ENCODE measurements at places on chromosomes 3 and 15.
A peak's percentile ranks its signal among the peaks of the same experiment; 100 is the strongest.

DNA sequence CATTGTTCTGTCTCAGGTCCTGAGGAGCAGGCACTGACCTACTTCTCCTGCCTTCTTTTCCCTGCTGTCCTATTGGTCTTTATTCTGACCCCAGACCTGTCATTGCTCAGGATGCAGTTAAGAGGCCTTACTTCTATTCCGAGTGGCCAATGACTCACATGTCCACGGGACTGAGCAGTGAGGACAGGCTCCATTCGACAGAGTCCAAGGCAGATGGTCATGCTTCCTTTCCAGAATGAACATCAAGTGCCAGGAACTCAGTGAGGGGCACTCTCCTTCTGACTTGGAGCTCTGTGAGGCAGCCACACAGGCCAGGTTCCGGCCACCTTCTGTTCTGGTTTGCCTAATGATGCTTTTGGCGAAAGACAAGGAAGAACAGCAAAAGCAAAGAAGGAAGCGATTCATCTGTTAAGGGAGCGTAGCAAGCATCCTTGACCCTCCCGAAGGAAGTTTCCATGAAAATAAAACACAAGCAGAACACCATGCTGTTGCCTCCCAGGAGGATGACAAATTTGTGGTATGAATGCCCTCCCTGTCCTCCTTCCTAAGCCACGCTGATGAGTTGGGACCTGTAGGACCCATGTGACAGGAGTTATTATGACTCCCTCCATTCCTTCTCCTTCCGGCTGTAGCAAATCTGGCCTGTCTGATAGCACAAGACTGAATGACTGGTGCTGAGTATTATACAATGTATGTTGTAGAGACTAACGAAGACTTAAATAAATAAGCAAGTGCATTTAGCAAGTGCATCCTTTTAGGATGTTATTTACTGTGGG is 14.4 kb upstream of the TPRG1 start:
- no peak for DNase-seq

- DNase-seq: no peak
These were observed 138.0 kb downstream of the DTWD1 start for GRCh38 chr15:49758856-49759255.

DNA sequence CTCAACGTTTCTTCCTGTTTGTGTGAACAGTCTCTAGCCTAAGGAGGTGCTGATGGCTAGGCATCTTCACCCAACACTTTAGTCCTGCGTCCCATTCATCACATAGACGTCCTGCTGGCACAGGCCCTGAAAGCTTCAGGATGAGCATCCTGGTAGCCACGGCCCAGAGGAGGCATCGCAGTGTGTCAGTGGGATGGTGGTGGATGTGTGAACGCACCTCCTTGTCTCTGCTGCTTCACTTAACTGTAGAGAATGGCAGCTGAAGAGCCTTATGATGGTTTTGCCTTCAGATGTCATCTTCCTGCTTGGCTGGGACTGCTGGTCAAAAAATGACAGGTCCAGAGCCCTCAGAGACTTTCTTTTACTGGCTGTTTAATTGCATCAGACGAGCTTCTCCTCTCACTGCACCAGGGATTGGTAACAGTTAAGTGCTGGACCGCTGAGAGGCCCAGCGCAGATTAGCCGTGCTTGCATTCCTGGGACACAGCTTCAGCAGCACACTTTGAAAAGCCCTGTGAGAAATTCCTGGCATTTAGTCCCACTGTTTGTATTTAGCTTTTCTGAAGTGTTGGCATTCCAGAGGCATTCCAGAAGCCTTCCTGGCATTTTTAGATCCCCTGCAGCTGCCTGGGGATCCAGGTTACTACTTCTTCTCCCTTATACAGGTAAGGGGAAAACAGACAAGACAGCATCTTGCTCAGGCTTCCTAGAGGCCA is 132.4 kb upstream of the PLXNA1 start:
- peak; percentile 60 for DNase-seq

GRCh38 chr15:64917211-64917610 is 5.5 kb downstream of the ANKDD1A start:
- DNase-seq: no peak

GRCh38 chr3:151631946-151632345 is 101.8 kb upstream of the AADACL2 start:
- no peak for DNase-seq

DNA sequence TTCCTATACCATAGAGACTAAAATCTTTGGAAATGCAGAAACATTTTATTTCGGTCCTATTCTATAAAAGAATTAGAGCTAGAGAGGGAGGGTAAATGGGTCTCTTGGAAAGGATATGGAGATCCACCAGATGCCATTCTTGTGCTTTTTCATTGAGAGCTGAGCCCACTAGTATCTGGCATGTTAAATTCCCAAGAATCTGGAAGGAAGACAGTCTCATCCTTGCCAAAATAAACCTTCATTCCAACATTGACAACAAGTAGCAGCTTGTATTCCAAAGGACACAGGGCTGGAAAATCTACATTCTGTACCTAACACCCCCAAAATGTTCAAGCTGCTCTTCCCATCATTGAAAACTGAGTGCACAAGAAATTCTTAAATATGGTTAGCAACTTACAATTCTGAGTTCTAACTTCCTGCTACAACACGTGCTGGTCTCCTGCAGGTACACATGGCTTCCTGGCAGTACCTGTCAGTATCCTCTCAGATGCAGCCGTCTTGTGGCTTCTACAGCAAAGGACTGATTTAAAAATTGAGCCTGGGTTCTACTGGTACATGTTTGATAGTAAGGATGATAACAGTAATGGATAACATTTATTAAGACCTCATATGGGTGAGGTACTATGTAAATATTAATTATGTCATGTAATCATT is 348.1 kb downstream of the SV2B start:
- DNase-seq: no peak

DNA sequence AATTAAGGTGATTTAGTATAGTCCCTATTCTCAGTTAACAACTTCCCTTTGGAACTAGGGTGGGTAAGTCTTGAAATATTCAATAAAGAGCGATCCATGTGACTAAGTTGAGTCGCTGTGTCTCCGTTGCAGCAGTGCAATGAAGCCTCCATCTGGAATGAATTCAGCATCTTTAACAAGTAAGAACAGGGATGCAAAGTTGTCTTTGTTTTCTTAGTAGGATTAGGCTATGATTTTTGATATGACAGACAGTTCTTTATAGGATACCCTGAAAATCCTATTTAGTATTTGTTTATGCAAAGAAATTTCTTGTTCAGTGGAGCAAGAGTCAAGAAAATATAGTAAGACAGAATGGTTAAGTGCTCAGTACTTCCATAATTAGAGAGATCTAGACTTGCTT is 52.7 kb downstream of the RBMS3 start:
- no peak for DNase-seq

GRCh38 chr3:49013738-49014660 is 4.4 kb downstream of the DALRD3 start:
- DNase-seq: peak; percentile 30

DNA sequence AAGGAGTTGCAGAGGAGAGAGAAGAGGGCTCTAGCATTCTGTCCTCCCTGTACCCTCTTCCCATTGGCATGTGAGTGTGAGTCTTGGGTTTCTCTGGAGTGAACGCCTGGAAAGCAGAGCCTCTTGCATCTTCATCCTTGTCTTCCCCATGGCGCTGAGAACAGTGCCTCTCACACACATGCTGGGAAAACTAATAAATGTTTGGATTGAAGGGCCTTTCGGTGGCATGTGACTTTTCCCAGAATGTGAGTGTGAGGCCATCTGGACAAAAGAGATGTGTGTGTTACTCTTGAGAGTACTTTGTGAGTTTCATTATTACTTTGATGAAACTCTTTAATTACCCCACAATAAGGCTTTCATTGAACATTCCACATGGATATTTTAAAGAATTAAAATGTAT is 122.3 kb downstream of the MITF start:
- DNase-seq: no peak

GRCh38 chr3:56459719-56460118 is 8.5 kb downstream of the ERC2 start:
- DNase-seq: no peak

DNA sequence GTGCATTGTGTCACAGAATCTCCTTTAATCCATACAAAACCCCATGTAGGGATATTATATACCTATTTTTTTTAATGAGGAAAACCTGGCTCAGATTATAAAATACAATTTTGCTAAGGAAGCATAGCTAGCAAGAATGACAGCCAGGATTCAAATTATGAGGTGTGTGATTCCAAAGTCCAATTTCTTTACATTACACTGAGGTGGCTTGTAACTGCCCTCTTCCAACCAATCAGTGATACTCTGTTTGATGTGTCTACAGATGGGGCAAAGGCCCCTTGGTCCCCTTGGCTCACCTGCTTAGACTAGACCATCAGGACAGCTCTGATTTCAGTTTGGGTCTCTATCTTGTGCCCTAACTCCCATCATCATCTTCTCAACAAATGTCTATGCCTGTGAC is 120.3 kb upstream of the ADAMTS9 start:
- no peak for DNase-seq

GRCh38 chr3:186985661-186986364 is 55.5 kb downstream of the ST6GAL1 start:
- no peak for DNase-seq

DNA sequence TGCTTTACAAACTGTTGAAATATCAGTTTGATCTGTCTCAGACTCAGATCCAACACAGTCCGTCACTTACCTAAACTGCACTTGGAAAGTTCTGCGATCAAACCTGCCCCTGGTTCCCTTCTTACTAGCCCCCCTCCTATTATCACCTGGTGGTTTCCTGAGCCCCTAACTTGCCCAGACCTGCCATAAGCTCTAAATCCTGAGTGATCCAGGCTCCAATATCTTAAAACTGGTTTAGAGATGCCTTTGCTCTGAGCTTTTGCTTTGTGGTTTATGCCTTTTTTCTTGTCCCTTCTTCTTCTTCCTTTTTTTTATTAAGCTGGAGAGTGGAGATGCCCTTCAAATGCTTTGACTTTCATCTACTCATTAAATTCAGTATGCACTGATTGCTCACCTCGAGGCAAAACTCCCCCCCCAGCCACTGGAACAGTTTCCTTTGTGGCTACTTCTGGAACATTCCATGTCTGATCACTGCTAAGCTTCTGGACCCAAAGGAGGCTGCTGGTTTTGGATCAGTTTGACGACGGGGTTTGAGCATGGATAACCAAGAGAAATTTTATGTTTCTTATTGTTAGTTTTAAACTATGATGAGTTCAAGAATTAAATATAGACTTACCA is 3.5 kb upstream of the ITGB5 start:
- no peak for DNase-seq

DNA sequence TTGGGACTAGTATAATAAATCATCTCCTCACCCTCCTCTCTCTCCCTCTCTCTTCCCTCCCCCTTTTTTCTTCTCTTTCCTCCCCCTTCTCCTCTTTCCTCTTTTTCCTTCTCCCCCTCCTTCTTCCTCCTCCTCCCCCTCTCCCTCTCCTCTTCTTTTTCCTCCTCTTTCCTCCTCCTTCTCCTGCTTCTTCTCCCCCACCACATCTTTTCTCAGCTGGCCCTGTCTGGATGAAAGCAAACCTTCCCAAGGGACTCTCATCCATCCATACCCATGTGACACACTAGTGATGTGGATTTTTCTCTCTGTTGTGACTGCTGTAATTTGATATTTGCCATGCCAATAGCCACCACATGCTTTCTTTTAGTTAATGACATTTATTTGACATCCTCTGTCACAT is 127.2 kb downstream of the EBLN2 start:
- no peak for DNase-seq

GRCh38 chr15:94671858-94672532 is 440.6 kb downstream of the MCTP2 start:
- peak; percentile 16 for DNase-seq

- DNase-seq: no peak
These were observed 79.9 kb upstream of the MITF start for GRCh38 chr3:69659180-69659910.

- DNase-seq: no peak
These were observed 46.0 kb downstream of the GALK2 start for GRCh38 chr15:49215768-49216739.

DNA sequence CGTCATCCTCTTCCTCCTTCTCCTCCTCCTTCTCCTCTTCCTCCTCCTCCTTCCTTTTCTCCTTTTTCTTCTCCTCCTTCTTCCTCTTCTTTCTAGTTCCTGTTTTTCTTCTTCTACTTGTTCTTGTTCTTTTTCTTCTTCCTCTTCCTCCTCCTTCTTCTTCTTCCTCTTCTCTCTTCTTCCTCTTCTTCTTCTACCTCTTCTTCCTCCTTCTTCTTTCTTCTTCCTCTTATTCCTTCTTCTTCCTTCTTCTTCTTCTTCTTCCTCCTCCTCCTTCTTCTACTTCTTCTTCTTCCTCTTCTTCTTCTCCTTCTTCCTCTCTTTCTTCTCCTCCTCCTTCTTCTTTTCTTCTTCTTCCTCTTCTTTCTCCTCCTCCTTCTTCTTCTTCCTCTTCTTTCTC is 310.2 kb upstream of the LMCD1 start:
- DNase-seq: no peak

DNA sequence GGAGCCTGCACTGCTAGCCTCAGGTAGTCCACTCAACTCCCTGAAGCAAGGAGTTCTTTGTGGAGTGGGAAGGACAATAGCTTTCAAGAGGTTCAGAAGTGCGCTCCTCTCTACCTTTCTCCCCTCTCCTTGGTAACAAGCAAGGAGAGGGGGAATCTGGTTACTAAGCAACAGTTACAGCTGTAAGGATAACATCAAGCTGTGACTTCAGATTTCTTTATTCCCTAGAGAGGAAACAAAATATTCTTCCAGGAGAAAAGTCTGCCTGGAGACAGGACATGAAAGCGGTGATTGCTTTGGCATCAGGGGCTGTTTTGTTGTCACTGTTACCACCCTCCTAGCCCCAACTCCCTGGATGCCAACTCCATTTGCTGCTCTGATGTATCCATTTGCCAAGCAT is 70.4 kb downstream of the TRANK1 start:
- DNase-seq: no peak

DNA sequence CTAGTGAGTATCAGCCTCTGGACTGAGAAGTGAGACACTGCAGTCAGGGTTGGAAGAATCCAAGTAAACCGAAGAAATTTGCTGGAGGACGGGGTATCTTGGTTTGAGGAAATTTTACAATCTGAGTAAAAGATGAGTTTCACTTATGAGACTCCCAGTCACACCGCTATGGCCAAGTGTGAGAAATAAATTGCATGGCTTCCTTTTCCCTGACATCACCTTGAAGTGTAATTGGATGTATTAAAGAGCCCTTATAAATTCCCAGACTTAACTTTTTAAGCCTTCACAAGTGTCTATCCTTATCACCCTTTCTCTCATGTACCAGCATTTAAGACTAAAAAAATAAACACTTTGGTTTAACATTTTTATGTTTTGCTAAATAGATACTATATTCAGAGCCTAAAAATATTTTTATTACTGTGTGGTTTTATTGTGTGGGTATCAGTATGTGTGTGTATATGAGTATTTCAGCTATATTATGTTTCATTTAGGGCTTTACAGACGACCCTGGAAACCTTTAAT is 23.8 kb downstream of the USP3 start:
- no peak for DNase-seq

GRCh38 chr15:69725957-69726356 is 273.3 kb downstream of the RPLP1 start:
- DNase-seq: no peak

- peak; percentile 34 for DNase-seq
These were observed 212.1 kb downstream of the P3H2 start for GRCh38 chr3:189908646-189909045.

DNA sequence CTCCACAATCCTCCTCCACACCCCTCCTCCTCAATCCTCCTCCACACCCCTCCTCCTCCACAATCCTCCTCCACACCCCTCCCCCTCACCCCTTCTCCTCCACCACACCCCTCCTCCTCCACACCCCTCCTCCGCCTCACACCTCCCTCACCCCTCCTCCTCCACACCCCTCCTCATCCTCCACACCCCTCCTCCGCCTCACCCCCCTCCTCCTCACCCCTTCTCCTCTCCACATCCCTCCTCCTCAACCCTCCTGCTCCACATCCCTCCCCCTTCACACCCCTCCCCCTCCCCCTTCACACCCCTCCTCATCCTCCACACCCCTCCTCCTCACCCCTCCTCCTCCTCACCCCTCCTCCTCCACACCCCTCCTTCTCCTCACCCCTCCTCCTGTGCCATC is 69.8 kb upstream of the BLM start:
- no peak for DNase-seq
